ENCODE measurements at places on chromosomes 13 and 19. TPM values are rescaled to one million over a fixed set of nuclear protein-coding genes. Genes with fewer than 3 reads are reported as not detected.

Gene SIGLECL1
- total RNA-seq: not detected

Gene GRIN2D
- 4.8 TPM for total RNA-seq

Gene VSTM2B
- 0.96 TPM for total RNA-seq

Gene INSR
- total RNA-seq: 13.6 TPM

Gene TEX26
- total RNA-seq: not detected

Gene ALOX5AP
- not detected for total RNA-seq

Gene NLRP11
- total RNA-seq: not detected

Gene PDX1
- not detected for total RNA-seq

Gene CLEC17A
- not detected for total RNA-seq

Gene TMEM238
- total RNA-seq: not detected

Gene C19orf85
- 3.7 TPM for total RNA-seq

Gene ERICH6B
- not detected for total RNA-seq

Gene ACP7
- 0.14 TPM for total RNA-seq

Gene GNG8
- total RNA-seq: not detected

Gene GPC6
- 77.2 TPM for total RNA-seq

Gene FFAR1
- total RNA-seq: not detected

Gene HSPB6
- total RNA-seq: 0.48 TPM

Gene AP2S1
- total RNA-seq: 266 TPM

Gene SH2D3A
- 11.7 TPM for total RNA-seq

Gene C2CD4C
- 13.9 TPM for total RNA-seq

Gene ZNF558
- 16.9 TPM for total RNA-seq

Gene REEP6
- total RNA-seq: 3.1 TPM

Gene MYO16
- not detected for total RNA-seq

Gene NXNL1
- not detected for total RNA-seq

Gene POSTN
- 0.52 TPM for total RNA-seq

Gene ZNF296
- total RNA-seq: 2.6 TPM

Gene RPS5
- 2,937 TPM for total RNA-seq

Gene ARMC6
- total RNA-seq: 69.4 TPM

Gene PTGER1
- total RNA-seq: 0.22 TPM

Gene PSG1
- not detected for total RNA-seq

Gene SLC10A2
- total RNA-seq: not detected

Gene DPF1
- 3.0 TPM for total RNA-seq

Gene FEM1A
- 16.1 TPM for total RNA-seq
